ENCODE measurements at places on chromosomes 2 and 18.

DNA sequence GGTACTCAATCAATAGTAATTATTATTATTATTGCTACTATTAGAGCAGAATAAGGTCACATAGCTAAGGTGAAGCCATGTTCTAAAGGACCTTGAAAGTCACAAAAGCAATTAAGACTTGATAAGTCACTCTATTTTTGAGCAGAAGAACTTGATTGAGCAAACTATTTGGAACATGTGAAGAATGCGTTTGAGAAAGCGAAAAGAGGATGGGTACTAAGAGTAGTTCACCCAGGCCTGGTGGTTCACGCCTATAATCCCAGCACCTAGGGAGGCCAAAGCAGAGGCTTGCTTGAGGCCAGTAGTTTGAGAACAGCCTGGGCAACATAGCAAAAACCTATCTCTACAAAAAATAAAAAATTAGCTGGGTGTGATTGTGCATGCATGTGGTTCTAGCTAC, 7.2 kb upstream of the RTN4 start:
- DNase-seq = no peak

DNA sequence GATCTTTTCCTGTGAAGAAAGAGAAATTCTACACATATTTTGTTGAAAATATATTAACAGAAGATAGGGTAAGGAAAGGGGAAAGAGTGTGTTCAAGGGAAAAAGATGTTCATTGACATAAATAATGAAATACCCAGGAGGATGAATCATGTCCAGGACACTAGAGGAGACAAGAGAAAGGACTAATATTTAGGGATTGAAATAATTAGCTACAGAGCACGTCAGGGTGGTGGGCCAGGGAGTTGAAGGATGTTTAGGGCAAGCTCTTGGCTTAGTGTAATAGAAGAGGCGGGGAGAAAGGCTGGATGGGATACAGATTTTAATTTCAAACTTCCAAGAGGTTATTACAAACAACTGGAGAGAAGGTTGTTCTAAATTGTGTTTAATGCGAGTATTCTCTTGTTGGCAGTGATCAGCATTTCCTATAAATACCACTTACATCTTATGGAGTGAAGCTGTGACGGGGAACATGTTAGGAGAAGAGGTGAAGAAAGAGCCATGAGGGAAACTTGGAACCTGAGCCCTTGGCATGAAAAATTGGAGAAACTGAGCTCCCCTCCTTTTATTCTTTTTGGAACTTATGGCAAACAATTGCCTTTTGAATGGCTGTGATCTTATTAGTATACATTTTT, 36.6 kb upstream of the CETN1 start:
- DNase-seq = no peak

GRCh38 chr2:198928026-198928425, 529.7 kb downstream of the SATB2 start:
- no peak for DNase-seq

- peak; percentile 2 for DNase-seq
Observed at GRCh38 chr2:88452980-88453582, 588 bp upstream of the FOXI3 start.

- DNase-seq = no peak
Observed at GRCh38 chr2:37554155-37554510, 117.3 kb downstream of the CDC42EP3 start.

DNA sequence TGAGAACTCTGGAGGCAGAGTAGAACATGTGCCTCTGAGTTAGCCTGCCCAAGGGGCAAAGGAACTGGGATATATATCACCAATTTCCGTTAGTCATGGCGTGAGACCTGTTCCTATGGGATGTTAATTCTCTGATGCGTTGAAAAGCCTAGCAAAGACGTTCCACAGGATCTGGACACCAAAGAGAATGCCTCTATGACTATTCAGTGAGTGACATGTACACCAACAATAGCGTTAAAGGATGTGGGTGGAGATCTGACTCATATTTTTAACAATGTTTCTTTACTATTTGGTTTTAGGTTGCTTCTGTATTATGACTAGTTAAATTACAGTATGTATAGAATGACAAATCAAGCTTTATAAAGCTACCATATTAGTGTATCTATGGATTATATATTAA, 320.9 kb upstream of the MC4R start:
- DNase-seq = no peak

Measured in pons (tissue), 1 donor.